M059J (cell line): ENCODE measurements at places on chromosomes 4 and X. TPM values are rescaled to one million over a fixed set of nuclear protein-coding genes. Genes with fewer than 3 reads are reported as not detected.

Gene DCX
- total RNA-seq, result not detected in 2 replicates

Gene ZNF185
- total RNA-seq, result 4.9 and 6.5 TPM in 2 replicates

Gene COQ2
- 18.7 and 20.3 TPM in 2 replicates for total RNA-seq

Gene SRPK3
- total RNA-seq, result 0.20 TPM in 1 of 2 replicates, not detected in the other

Gene CWH43
- not detected in 2 replicates for total RNA-seq

Gene TMEM164
- 32.6 and 33.4 TPM in 2 replicates for total RNA-seq

Gene PABPC1L2B
- not detected in 2 replicates for total RNA-seq

Gene JCHAIN
- total RNA-seq, result 0.12 and 0.91 TPM in 2 replicates
